ENCODE measurements at places on chromosomes 13 and 19. TPM values are rescaled to one million over a fixed set of nuclear protein-coding genes. Genes with fewer than 3 reads are reported as not detected.
A peak's percentile ranks its signal among the peaks of the same experiment; 100 is the strongest.

GRCh38 chr13:19596960-19597361, 35.6 kb upstream of the TPTE2 start:
- peak; percentile 15 for DNase-seq

Gene CGB3
- not detected for total RNA-seq

Gene NOVA2
- total RNA-seq: not detected

Gene MYBPC2
- not detected for total RNA-seq

DNA sequence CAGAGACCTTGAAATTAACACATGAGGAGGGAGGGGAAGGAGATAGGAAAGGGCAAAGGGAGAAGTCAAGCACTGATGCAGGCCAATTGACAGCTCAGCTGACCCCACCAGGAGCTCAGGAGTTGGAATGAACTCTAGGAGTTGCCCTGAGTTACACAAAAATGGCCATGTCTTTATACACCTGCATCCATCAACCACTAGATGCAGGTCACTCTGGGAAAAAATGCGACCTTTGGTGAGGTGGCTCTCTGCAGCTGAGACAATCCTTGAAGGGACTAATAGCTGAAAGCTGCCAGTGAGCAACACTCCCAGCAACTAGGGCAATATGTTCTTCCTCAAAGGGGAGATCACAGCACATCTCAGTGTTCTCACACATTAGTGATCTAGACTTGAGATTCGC, 222.8 kb downstream of the RBM26 start:
- no peak for DNase-seq

GRCh38 chr13:37074703-37075102, 15.2 kb upstream of the SUPT20H start:
- DNase-seq: peak; percentile 51

- DNase-seq: no peak
Observed at GRCh38 chr13:74465271-74465670, 331.1 kb upstream of the KLF12 start.

Gene GDF15
- total RNA-seq: 102 TPM

- DNase-seq: peak; percentile 91
Observed at GRCh38 chr13:110507678-110508381, 53.7 kb downstream of the RAB20 start.

Gene TNFRSF19
- 14.0 TPM for total RNA-seq

- DNase-seq: no peak
Observed at GRCh38 chr13:55517312-55517711, 1623.4 kb upstream of the PRR20A start.

GRCh38 chr13:111179908-111180760, 65.0 kb downstream of the ARHGEF7 start:
- DNase-seq: no peak

DNA sequence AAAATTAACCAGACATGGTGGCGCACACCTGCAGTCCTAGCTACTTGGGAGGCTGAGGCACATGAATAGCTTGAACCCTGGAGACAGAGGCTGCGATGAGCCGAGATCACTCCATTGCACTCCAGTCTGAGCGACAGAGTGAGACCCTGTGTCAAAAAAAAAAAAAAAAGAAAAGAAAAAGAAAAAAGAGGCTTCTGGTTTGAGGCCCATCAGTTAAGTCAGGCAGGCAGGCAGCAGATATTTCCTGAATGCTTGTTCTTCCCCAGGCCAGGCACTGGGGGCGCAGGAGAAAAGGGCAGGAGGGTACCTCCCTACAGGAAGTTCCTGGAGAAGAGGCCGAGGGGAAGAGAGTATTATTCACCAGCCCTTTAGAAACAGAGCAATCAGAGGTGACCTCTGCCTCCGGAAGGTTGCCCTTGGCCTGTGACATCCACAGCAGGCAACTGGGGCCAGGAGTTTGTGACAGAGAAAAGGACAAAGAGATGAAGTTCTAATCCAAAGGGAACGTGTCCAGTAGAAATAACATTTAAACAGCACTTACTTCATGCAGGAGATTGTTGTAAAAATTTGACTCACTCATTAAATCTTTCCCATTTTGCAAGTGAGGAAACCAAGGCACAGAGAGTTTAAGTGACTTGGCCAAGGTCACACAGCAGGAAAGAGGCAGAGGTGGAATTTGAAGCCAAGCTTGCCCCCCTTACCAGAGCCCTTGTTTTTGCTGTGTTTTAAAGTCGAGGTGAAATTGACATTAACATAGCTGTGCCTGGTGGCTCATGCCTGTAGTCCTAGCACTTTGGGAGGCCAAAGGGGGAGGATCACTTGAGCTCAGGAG, 4.3 kb upstream of the RLN3 start:
- DNase-seq: peak; percentile 88

GRCh38 chr19:44689290-44690130, 9.4 kb upstream of the CEACAM16 start:
- peak; percentile 92 for DNase-seq

DNA sequence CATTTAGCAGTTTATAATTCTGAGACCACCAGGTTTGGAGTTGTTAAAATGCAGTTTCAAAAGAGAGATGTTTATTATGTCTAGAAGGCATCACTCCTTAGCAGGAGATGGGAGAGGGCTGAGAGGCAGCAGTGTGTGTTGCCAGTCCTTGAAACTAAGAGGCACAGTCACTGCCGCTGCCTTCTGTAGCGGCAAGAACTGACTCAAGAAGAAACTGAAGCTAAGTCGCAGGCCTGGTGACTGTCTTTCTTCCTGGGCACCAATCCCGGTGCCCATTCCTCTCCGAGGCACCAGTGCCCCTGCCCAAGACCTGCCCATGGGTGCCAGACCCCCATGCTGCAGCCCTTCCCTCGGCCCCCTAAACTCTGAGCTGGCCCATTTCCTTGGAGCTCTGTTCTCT, 20.1 kb downstream of the N4BP2L1 start:
- DNase-seq: no peak

Gene CCDC61
- total RNA-seq: 14.5 TPM

DNA sequence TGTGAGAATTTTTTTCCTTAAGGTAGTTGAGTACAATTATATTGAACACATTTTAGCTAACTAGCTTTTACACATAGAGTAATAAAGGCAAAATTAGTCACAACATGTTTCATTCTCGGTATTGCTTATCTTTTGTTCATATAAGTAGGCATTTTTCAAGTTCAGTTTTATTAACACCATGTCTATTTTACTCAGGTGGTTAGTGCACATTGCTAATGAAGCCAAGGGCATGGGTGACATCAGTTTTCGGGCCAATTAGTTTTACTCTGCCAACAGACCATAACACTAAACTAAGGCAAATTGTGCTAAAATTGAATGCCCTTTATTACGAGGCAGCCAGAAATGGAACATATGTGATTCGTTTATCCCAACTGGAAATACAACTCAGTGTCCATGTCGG, 19.6 kb upstream of the PCDH17 start:
- no peak for DNase-seq

Gene BCL3
- 139 TPM for total RNA-seq

DNA sequence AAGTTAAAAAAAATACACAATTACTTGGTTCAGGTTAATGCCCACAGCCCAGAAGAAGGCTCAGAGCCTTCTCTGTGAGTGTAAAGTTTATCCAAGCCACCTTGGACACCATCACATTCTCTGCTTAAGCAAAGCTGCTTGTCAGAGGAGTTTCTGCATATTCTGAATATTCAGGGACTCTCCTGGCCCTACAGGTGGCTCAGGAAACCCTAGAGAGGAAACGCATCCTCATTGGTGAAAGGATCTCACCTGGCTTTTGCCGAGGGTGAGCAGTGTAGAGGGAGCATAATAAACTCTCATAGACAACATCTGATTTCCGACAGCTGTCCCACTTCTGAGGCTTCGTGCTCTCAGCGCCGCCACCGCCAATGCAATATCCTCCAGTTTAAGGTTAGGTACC, 239.9 kb upstream of the TSHZ3 start:
- no peak for DNase-seq

- DNase-seq: no peak
Observed at GRCh38 chr13:103328899-103329298, 262.7 kb upstream of the SLC10A2 start.

- DNase-seq: no peak
Observed at GRCh38 chr19:52991484-52991883, 22.2 kb upstream of the ERVV-1 start.

GRCh38 chr19:32141840-32142511, 203.4 kb upstream of the ZNF507 start:
- DNase-seq: no peak

Gene PSG3
- not detected for total RNA-seq

Gene ADGRE1
- 5.8 TPM for total RNA-seq

DNA sequence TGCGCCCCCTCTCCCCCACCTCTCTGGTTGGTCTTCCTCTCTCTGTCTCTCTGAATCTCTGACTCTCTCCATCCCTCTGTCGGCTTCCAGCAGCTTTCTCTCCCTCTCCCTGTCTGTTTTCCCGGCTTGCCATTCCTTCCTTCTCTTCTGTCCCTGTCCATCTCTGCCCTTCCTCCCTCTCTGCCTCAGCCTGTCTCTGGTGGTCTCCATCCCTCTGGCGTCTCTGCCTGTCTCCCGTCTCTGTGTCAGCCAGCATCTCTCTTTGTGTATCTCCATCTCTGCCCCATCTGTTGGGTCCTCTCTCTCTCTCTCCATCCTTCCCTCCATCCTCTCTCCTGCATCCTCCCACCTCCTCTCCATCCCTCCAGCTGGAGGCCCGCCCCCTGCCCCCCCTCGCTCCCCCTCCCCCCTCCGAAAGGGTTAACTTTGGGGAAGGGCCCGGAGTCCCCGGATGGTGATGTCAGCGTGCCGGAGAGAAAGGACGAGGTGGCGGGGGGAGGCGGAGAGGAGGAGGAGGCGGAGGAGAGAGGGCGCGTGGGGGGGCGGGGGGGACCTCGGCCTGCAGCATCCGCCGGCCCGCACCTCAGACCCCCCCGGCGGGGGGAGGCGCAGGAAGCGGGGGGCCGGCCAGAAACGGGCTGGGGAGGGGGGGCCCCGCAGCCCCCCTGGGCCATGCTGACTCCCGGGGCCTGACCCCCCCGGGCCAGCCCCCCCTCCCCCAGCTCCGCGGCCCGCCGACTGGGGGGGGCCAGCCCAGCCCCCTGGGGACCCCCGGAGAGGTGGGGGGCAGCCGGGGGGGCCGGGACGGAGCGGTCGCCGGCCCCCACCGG, at the start of gene BRSK1:
Gene BRSK1, plus strand, starts transcription at position 450 of the 830 bp plus-strand sequence. CDS start 446 bp downstream, outside the sequence.
- peak; percentile 35 for DNase-seq

Gene LAIR2
- not detected for total RNA-seq

Gene SOX1
- not detected for total RNA-seq

DNA sequence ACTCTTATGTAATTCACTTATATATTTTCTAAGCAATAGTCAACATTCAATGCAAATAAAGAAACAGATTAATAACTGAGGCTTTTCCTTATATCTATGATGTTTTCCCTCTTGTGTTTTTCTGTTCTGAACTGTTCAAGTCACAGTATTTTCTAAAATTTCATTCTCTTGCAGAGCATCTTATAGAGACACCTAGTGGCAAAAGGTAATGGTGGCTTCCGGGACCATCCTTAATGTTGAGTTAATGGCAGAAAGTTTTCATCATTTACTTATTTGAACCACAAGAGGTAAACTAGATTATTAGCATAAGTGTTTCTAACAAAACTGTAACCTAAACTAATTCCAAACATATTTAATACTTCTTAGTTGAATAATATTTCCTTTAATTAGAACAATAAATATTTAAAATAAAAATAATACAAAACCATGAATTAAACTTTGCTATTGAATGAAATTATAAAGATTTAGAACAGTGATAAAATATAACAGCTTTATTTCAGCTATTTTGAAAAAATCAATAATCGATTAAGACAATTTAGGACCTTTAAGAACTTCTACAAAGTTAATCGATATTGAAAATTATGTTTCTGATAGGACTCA, 1.7 kb upstream of the SLITRK5 start:
- peak; percentile 62 for DNase-seq

Gene KANK3
- total RNA-seq: 10.3 TPM

DNA sequence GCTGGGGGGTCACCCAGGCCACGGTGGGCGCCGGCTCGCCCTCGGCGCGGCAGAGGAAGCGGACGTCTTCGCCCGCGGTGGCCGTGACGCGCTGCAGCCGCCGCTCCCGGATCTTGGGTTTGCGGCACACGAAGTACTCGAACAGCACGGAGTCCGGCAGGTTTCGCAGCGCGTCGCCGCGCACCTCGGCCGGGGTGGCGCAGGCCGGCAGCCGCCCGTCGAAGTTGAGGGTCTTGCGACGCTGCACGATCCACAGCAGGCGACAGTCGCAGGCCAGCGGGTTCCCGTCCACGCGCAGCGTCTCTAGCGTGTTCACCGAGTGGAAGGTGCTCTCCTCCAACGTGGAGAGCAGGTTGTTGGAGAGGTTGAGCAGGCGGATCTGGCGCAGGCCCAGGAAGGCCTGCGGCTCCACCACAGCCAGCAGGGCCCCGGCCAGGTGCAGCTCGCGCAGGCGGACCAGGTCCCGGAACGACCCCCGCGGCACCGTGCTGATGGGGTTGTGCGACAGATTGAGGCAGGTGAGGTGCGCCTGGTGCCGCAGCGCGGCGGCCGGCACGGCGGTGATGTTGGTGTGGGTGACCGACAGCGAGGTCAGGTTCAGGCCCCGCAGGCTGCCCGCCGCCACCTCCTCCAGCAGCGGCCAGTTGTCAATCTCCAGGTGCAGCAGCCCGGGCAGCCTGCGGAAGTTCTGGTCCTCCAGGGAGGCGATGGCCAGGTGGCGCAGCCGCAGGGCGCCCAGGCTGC, 8.6 kb upstream of the PEAK3 start:
- DNase-seq: no peak

Gene KLF1
- total RNA-seq: not detected

- DNase-seq: peak; percentile 46
Observed at GRCh38 chr13:39765801-39766463, 110.5 kb downstream of the COG6 start.

Gene CGB7
- total RNA-seq: not detected

Gene SLC6A16
- not detected for total RNA-seq

DNA sequence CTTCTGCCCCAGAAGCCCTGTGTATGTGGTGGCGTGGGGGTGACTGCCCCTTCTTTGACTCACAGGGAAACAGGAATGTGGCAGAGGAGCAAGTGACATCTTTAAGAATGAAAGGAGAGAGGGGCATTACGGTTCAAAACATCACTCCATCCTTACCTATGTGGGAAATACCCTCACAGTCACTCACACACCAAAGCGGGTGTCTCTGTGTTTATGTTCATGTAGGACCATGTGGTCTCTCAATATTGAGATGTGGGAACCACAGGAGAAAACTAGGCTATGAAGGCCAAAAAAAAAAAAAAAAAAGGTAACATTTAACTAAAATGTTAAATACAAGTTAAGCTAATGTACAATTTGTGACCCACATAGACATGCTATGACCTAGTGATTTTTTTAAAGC, 153.6 kb upstream of the GPR12 start:
- DNase-seq: no peak

- no peak for DNase-seq
Observed at GRCh38 chr13:50889317-50889716, 20.3 kb upstream of the RNASEH2B start.

Gene ZIK1
- 0.29 TPM for total RNA-seq

- DNase-seq: peak; percentile 28
Observed at GRCh38 chr13:80979035-80979641, 638.2 kb upstream of the SPRY2 start.

Gene KLC3
- 0.92 TPM for total RNA-seq

Gene NLRP5
- total RNA-seq: not detected

- no peak for DNase-seq
Observed at GRCh38 chr19:53909471-53910169, 542 bp downstream of the CACNG7 start.

GRCh38 chr13:90397503-90397902, 950.0 kb upstream of the MIR17HG start:
- DNase-seq: no peak

GRCh38 chr13:113646921-113647340, 11.1 kb downstream of the ATP4B start:
- peak; percentile 22 for DNase-seq

Gene TSKS
- not detected for total RNA-seq

Gene TSHZ3
- 6.4 TPM for total RNA-seq

- DNase-seq: no peak
Observed at GRCh38 chr13:98315902-98316301, 138.8 kb upstream of the RNF113B start.

- DNase-seq: peak; percentile 22
Observed at GRCh38 chr13:110642291-110642981, 27.1 kb downstream of the NAXD start.

All from stomach (tissue), 19 donors.